ENCODE measurements at places on chromosomes 7 and 10. TPM values are rescaled to one million over a fixed set of nuclear protein-coding genes. Genes with fewer than 3 reads are reported as not detected.

GPR158 gene
- total RNA-seq = 0.12 TPM

DNA sequence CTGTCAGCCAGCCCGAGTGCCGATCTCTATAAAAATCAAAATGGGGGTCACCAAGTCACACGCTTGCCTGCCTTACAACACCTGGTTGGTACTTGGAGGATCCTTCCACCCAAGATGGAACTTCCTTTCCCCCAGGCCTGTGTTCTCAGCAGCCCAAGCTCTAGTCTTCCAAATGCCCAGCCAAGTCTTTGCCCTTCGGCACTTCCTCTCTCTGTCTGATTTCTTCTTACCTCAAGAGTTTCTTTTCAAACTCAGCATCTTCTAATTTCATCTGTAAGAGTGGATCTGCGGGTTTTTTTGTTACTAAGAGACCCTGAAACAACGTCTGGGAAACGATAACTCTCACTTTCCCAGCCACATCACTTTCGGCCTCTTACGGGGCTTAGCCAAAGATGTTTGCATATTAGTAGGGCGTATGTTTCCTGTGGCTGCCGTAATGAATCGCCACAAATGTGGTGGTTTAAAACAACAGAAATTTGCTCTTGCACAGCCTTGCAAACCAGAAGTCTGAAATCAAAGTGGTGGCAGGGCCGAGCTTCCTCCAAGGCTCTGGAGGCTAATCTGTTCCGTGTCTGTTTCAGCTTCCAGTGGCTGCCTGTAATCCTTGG, 219.9 kb downstream of the TCF7L2 start:
- no peak for DNase-seq
- H3K4me3 ChIP-seq = no peak overlapping the region
- no peaks in the 10 kb centered on the region for H3K27me3 ChIP-seq
- H3K36me3 ChIP-seq = no peaks in the 10 kb centered on the region

DNA sequence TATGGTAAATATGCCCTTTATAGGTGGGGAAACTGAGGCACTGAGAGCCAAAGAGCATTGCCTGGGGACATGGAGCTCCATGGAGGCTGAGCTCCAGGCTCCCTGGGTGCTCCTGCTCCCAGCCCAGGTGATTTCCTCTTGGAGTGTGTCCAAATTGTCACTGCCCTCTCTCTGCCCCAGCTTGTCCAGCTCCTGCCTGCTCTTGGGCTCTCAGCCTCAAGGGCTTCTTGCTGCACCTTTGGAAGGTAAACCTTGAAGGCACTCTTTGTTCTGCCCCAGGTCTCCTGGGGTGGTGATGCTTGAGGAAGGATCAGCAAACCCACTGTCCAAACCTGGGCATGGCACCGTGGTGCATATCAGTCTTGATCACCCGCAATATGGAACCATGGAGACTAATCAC, 166.1 kb downstream of the RPS24 start:
- H3K4me3 ChIP-seq = no peak overlapping the region
- no peaks in the 10 kb centered on the region for H3K27me3 ChIP-seq
- no peaks in the 10 kb centered on the region for H3K36me3 ChIP-seq
- H3K27ac ChIP-seq = no peak overlapping the region
- peaks cover 8% of the 10 kb centered on the region for H3K4me1 ChIP-seq

GRCh38 chr7:85708221-85708620, 521.4 kb upstream of the SEMA3D start:
- no peaks in the 10 kb centered on the region for H3K4me1 ChIP-seq
- no peak overlapping the region for H3K4me3 ChIP-seq
- no peaks in the 10 kb centered on the region for H3K36me3 ChIP-seq
- no peaks in the 10 kb centered on the region for H3K27me3 ChIP-seq

DNA sequence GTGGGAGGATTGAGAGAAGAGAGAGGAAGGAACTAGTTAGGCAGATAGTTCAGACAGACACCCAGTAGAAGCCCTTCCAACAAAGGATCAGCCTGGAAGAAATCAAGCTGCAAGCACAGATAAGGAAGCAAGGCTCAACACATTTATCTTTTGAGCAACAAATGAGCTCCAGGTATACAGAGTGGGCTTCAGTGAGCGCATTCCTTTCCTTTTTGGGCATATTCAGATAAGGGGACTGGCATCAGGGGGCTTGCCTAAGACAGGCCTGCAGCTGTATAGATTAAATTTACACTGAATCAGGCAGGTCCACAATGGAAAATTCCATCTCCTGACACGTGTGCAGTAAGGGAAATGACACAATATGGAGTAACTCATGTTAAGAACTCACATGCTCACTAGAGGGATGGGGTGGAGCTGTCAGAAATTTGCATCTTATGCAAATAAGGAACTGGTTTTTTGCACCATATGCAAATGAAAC, 147.2 kb downstream of the AKR1D1 start:
- no peaks in the 10 kb centered on the region for H3K27me3 ChIP-seq
- H3K4me3 ChIP-seq = no peak overlapping the region
- DNase-seq = no peak
- no peaks in the 10 kb centered on the region for H3K36me3 ChIP-seq

GRCh38 chr7:19369806-19370205, 224.6 kb upstream of the FERD3L start:
- no peaks in the 10 kb centered on the region for H3K36me3 ChIP-seq
- H3K4me3 ChIP-seq = no peak overlapping the region
- no peaks in the 10 kb centered on the region for H3K4me1 ChIP-seq
- no peak for DNase-seq
- H3K27me3 ChIP-seq = no peaks in the 10 kb centered on the region

TMEM225B gene
- total RNA-seq = 1.4 TPM

DNA sequence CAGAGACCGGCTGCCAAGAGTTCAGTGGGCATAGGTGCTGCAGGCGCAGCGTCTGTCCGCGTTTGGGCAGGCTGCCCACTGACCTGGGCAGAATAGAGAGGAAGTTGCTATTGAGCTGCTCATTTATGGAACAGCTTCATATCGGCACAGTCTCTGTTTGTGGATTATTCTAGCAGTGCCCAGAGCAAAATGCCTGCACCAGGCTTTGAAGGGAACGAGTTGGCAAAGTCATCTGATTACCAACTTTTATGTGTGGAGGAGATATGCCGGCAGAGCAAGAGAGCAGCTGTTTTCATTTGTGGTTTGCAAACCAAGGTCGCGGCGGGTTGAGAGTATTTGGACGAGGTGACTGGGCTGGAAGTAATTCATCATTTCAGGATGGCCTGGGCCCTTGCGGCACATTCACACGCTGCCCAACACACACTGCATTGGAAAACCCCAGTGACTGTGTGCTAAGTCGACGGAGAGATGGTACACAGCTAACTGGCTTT, 228.5 kb downstream of the TCERG1L start:
- H3K36me3 ChIP-seq = no peaks in the 10 kb centered on the region
- peaks cover 21% of the 10 kb centered on the region for H3K4me1 ChIP-seq
- peak overlapping the region; percentile 30 for H3K27ac ChIP-seq
- no peak for DNase-seq
- no peak overlapping the region for H3K4me3 ChIP-seq
- H3K27me3 ChIP-seq = no peaks in the 10 kb centered on the region

DNA sequence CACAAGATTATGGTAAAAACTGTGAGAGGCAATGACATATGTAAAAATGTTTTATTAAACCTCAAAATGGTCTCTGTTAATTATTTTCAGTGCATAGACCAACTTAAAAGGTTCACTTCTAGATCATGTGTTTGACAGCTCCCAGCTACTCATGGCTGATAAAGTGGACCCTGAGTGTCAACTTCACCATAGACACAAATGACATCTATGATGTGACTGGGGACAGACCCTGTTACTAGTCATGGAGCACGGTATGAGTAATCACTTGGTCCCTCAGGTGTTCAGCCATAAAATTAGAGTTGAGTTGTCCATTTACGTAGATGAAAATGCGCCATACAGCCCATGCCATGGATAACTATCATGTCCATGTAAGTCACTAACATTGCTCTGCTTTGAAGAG, 199.8 kb downstream of the ZNF365 start:
- H3K4me1 ChIP-seq = no peaks in the 10 kb centered on the region
- H3K27ac ChIP-seq = no peak overlapping the region
- no peaks in the 10 kb centered on the region for H3K36me3 ChIP-seq
- DNase-seq = no peak
- H3K4me3 ChIP-seq = no peak overlapping the region

- DNase-seq = no peak
- peaks cover 4% of the 10 kb centered on the region for H3K4me1 ChIP-seq
- H3K4me3 ChIP-seq = no peak overlapping the region
- H3K36me3 ChIP-seq = no peaks in the 10 kb centered on the region
Measured at GRCh38 chr7:80781146-80781545, 137.7 kb downstream of the SEMA3C start.

ADRA2A gene
- total RNA-seq = 16.0 TPM

DNA sequence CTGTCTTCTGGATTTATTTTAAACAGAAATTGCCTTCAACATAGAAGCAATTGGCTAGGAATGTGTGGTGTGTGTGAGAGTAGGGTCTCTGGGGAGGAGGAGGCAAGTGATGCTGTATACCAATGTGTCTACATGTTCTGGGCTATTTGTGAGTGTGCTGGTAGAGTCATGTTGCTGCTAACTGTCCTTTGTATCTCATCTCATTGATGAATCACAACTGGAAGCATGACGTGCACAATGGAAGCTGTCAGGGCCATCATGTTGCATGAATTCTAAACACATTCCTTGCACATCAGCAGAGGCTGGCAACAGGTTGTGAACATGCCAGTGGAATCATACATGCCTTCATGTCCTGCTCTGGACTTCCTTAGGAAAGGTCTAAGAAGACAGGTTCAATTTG, 199.7 kb downstream of the BMPER start:
- DNase-seq = no peak
- no peaks in the 10 kb centered on the region for H3K27me3 ChIP-seq
- H3K4me3 ChIP-seq = no peak overlapping the region
- no peaks in the 10 kb centered on the region for H3K36me3 ChIP-seq

GRCh38 chr7:115088893-115089292, 167.0 kb downstream of the MDFIC start:
- H3K27me3 ChIP-seq = no peaks in the 10 kb centered on the region
- no peak for DNase-seq
- no peaks in the 10 kb centered on the region for H3K4me1 ChIP-seq
- no peak overlapping the region for H3K4me3 ChIP-seq

DNA sequence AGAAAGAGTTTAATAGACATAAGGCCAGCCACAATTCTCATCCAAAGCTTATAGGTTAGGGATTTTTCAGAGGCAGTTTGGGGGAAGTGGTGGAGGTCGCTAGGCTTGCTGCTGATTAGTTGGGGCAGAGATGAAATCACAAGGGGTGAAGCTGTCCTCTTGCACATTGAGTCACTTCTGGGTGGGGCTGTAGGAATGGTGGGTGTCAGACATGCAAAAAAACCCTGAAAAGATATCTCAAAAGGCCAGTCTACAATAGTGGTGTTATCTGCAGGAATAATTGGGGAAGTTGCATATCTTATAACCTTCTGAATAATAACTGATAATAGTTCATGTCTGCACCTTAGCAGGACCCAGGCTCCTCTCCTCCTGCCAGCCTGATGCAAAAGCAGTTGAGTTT, 2.1 kb downstream of the FAM24B start:
- no peak overlapping the region for H3K27ac ChIP-seq
- H3K36me3 ChIP-seq = no peaks in the 10 kb centered on the region
- H3K4me3 ChIP-seq = no peak overlapping the region

FAM241B gene
- 2.5 TPM for total RNA-seq

- H3K27me3 ChIP-seq = no peaks in the 10 kb centered on the region
- H3K4me3 ChIP-seq = peak within 1 kb of the TSS; percentile 16
- H3K36me3 ChIP-seq = no peaks in the 10 kb centered on the region
- no peak within 1 kb of the TSS for H3K27ac ChIP-seq
Measured at GRCh38 chr7:20786779-20787659, at the start of gene SP8. Gene SP8, minus strand, starts transcription at chr7:20786886. Its CDS starts 88 bp downstream, at chr7:20786798.

ACTA2 gene
- 954 TPM for total RNA-seq

DNA sequence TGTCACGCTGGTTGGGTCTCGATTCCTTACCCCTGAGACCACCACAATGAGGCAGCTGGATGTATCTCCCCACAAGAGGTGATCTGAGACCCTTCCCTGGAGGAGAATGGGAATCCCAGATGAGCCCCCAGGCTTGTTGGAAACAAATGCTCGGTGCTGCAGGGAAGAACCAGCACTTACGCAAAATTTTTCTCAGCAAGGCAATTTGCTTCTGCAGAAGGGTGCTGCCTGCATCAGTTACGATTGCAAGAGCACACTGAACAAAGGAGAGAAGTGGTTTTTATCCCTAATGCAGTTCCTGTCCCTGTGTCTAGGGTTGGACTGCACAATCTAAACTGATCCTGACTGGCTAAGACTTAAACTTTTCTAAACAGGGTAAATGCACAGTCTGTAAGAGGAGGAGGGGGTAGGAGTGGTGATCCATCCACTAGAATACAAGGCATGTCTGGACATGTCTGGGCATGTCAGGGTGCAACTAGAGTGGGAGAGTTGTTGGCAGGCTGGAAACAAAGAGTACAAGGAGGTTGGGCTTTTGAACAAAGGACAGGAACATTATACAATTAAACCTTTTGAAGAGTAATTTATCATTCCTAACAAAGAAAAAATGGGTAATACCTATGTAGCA, 114.9 kb upstream of the FAM3C start:
- no peak for DNase-seq
- H3K36me3 ChIP-seq = no peaks in the 10 kb centered on the region
- H3K27ac ChIP-seq = no peak overlapping the region

DNA sequence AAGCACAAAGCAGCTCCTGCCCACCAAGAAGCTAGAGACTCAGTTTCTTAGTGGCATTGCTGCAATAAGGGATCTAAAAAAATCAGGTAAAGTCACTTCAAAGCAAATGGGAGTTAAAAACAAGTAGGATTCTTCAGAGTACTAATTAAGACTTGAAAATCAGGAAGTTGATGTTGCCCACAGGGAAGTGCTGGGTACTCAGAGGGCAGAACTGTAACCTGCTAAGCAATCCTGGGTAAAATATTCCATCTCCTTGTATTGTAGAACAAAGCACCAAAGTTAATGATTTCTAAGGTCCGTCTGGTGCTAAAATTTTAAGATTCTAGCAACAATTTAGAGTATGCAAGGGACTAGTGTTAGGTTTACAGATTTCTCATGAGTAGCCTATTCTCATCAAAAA, 8.3 kb downstream of the PEX1 start:
- H3K27ac ChIP-seq = no peak overlapping the region
- no peak for DNase-seq
- no peaks in the 10 kb centered on the region for H3K36me3 ChIP-seq
- H3K4me1 ChIP-seq = no peaks in the 10 kb centered on the region
- H3K4me3 ChIP-seq = no peak overlapping the region
- H3K27me3 ChIP-seq = no peaks in the 10 kb centered on the region

NKX1-2 gene
- not detected for total RNA-seq

Measured in ovary (tissue), 10 donors.